Pulmonary artery endothelial cell (primary cell): ENCODE measurements at places on chromosomes 3 and 15.

DNA sequence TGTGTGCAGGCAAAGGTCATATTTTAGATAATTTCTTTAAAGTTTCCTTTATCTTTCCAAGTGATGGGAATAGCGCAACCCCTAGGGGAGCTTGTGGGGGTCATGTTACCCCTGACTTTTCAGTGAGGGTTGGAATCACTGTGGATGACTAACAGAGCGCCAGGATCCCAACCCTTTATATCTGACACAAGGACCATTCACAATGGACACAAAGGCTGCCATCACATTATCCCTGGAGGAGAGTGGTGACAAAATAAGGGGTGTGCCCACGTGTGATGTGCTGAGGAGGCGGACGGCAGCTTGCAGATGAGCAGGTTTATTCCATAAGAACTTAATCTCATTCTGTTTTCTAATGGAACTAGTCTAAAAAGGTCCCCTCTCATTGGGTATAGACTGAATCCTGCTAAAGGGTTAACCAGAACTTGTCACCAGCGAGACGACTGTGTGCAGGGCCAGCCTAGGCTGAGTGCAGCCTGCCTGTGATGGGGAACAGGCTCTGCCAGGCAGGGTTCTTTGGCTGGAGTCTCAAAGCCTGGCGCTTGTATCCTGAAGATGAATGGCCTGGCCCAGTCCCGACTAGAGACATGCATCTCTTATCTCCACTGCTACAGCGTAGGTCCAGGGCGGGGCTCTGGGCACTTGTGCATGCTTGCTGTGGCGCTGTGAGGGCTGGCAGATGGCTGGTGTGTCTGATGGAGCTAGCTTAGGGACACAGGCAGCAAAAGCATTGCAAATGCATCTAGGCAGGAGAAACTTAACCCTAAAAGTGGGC is 50.2 kb downstream of the CHDH start:
- DNase-seq = no peak

- DNase-seq = no peak
Measured at GRCh38 chr15:86620157-86620556, 540.5 kb downstream of the AGBL1 start.

GRCh38 chr3:5013021-5013906 is 34.0 kb downstream of the BHLHE40 start:
- DNase-seq = no peak

DNA sequence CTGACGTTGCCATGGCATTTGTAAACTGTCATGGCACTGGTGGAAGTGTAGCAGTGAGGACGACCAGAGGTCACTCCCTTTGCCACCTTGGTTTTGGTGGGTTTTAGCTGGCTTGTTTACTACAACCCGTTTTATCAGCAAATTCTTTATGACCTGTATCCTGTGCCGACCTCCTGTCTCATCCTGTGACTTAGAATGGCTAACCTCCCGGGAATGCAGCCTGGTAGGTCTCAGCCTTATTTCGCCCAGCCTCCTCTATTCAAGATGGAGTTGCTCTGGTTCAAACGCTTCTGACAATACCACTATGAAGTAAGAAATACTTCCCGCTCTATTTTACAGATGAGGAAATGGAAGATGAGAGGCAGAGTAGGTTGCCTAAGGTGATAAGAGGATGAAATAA is 16.6 kb downstream of the PAQR9 start:
- no peak for DNase-seq

- DNase-seq = no peak
Measured at GRCh38 chr3:110754212-110754916, 317.3 kb upstream of the NECTIN3 start.

DNA sequence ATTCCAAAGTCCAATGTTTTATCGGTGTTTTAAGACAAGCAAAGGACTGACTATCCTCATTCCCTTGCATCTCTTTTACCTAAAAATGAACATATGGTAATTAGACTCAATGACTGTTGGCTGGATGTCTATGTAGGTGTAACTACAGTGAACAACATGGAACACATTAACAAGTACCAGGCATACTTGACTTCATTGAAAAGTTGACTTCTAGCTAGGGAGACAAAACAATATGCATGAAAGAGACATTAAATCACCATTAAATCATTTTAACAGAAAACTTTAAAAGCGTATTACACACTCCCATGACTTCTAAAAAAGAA is 34.3 kb upstream of the ANPEP start:
- no peak for DNase-seq

DNA sequence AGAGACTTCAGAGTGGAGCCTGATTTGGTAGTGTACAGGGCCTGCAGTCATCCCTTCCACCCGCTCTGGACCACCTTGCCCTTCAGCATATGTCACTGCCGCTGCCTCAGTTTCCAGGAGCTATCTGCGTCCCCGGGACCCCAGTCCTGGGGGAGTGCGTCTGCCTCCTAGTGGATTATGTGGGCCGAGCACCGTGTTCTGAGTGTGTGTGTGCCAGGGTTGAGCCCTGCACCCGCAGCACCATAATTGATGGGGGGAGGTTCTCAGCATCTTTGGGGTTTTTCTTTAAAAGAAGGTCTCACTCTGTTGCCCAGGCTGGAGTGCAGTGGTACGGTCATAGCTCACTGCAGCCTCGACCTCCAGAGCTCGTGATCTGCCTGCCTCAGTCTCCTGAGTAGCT is 33.6 kb downstream of the CD276 start:
- no peak for DNase-seq

DNA sequence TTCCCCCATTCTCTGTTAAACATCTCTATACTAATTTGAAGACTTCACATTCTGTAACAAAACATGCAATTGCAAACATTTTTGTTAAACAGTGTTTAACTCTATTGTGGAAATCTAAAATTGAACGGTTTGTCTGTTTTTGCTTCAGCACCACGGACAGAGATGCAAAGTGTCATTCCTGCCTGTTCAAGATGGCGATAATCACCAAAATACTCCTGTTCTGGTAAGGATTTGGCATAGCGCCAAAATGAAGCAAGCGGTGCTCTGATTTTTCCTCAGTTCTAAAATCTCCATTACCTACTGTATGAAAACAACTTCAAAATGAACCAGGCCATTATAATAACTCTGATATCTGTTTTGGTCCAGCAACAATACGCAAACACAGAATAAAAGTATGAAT is 129.7 kb upstream of the TUSC7 start:
- no peak for DNase-seq

DNA sequence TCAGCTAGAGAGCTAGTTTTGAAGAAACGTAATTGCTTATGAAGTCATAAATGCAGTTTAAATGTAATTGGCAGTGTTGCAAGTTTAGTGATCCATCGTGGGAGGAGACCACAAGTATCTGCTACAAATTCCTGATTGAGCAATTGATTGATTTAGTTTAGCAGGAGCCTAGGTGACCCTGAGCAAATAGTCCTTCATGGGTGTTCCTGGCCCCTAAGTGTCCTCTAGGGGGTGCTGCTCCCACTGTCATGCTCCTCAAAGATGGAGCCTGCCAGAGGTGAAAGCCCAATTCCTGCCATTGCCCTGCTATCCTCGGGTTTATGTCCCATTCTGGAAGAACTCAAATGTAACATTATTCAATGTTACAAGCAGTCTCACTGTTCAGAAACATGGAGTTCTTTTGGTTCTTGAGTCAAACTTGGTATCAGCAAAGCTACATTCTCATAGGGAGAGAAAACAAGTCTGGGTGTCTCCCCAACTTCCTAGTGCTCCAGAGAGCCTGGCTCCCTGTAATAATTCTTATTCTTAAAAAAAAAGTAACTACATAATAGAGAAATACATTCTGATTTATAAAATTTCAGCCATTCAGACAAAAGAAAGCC is 29.8 kb upstream of the SENP5 start:
- peak; percentile 19 for DNase-seq

GRCh38 chr3:143849854-143850549 is 1.7 kb upstream of the SLC9A9 start:
- DNase-seq = peak; percentile 33

DNA sequence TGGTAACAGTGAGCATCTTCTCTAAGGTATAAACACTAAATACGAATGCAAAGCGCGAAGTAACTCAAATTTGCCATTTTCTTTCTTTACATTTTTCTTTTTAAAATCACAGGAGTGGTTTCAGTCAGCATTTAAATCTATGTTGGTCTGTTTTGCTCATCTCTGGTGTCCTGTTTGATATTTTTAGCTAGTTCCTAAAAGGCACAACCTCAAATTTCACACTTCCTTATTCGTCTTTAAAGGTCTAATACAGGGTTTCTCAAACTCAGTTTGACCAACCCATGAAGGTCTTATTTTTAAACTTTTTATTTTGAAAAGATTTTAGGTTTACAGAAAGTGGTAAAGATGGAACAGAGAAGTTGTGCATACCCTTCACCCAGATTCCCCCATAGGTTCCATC is 201.1 kb downstream of the MAGI1 start:
- DNase-seq = no peak

- DNase-seq = no peak
Measured at GRCh38 chr3:43906849-43907507, 216.2 kb downstream of the ABHD5 start.

GRCh38 chr3:110933821-110934426 is 137.7 kb upstream of the NECTIN3 start:
- no peak for DNase-seq

GRCh38 chr3:195886181-195887141 is 21.9 kb downstream of the TNK2 start:
- DNase-seq = peak; percentile 82

DNA sequence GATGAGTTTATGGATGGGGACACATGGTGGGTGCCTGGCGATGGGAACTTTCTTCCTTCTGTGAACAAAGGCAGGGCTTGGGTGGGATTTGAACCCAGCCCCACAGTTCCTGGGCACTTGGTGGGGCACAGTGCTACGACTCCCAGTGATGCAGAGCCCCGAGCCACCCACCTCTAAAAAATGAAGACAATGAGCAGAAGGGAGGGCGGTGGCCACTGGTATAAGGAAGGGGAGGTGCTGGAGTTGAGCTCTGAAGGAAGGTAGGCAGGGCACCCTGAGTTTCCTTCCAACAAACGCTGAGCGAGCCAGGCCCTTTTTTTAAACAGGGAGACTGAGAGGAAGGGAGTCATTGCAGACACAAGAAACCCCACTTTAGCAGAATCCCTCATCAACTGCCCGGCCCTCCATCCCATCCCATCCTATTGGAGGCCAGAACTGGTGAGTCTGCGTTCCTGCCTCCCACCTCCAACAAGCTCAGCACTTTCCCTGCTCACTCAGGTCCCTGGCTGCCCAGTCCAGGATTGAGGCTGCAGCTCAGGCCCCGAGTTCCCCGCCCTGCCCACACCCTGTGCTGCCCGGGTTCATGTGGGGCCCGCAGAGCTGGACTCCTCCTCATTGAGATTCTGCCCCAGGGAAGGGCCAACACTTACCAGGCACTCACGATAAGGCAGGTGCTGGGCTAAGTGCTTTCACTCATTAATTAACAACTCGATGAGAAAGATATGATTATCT is 57.3 kb downstream of the LINGO1 start:
- DNase-seq = no peak

DNA sequence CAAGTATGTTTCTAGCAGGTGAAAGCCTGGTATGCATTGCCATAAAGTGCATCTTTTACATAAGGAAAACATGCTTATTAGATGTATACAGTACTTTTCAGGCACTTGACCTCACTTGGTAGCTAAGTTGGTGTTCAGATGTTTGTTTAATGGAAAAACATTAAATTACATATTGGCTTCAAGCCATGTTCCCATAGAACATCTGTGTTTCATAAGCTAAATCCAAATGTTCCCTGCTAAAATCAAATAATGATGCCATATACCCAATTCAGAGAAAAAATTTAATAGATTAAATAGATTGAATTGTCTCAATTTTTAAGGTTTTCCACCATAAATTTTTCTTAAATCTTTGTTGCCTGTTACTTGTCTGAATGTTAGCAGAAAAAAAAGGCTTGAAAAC is 19.1 kb upstream of the RPL22L1 start:
- DNase-seq = no peak
